ENCODE measurements at places on chromosomes 5 and 9.
A peak's percentile ranks its signal among the peaks of the same experiment; 100 is the strongest.

GRCh38 chr9:97568461-97569275 lies 64.5 kb downstream of the TSTD2 start:
- DNase-seq, result no peak

- no peak for DNase-seq
These were observed 109.5 kb downstream of the SNCAIP start for GRCh38 chr5:122421374-122422079.

DNA sequence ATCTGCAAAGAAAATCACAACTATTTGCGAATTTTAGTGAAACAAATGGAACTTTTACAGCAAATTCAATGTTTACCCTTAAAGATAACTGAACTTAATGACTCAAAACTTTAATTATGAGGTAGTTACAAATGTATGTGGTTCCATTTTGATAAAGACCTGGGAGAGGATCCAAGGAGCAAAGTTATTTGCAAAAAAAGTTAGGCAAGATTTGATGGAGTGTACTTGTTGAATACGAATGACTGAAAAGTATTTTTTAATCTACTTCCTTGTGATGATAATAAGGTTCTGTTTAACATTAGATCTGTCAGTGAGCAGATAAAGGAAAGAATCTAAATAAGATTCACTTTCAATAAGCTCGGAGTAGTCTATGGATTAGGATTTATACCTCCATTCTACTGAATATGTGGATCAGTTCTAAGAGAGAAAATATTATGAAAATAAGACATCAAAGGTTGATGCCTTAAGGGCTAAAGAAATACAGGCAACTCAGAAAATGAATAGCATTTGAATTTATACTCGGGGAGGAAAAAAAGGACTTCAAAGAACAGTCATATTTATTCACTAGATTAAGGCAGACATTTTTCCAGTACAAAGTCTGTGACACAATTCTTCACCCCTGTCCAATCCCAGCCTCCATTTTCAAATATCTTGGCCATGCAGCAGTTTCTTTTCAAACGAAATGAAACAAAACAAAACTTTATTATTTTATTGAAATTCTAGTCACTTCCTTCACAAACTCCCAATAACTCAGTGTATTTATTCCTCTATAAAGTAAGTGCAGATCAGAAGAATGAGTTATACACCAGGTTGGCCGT lies 199.8 kb downstream of the PDE4D start:
- DNase-seq, result no peak

DNA sequence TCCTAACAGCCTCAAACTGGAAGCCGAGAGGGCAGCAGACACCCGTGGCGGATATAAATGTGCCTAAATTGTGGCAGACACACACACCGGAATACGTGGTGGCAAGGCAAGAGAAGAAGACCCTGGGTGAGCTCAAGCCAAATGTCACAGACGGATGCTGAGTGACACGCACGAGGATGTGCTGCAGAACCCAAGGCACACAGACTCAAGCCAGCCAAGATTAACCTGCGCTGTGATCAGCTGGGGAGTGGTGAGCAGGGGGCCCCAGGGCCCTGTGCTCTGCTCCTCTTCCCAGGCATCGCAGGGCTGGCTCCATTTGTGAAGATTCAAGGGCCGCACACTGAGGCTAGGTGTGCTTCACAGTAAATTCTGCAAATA lies 16.4 kb downstream of the SEMA4D start:
- peak; percentile 50 for DNase-seq

DNA sequence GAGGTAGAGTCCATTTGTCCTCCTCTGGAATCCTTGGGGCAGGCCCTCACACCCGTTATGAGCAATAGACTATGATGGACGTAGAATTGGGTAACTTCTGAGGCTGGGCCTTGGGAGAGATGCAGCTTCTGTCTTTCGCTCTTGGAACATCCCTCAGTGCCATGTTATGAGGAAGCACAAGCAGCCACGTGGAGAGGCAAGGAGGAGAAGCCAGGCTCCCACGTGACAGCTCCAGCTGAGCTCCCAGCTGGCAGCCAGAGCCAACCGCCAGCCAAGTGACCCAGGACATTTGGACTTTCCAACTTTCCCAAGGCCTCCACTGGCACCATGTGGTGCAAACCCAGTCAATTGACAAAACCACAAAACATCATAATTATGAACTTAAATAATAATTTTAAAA lies 43.0 kb upstream of the BOD1 start:
- DNase-seq, result no peak

DNA sequence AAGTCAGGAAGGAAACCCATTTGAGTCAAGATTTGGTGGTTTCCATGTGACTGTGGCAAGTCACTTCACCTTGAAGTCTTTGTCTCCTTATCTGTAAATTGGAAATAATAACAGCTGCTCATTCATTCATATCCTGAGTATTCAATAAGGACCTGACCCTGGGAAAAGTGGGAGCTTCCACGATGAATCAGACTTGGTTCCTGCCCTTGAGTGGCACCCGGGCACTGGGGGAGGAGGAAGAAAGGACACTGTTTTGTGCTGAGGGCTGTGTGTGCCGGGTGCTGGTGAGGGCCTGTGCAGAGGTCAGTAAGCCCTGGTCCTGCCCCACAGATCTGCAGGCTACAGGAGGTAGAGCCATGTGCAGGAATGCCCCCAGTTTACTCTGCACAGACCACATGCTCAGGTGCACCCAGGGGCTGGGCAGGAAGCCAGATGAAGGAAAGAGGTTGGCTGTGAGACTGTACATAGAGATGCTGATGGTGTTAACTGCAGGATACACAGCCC lies 6.8 kb downstream of the NDST1 start:
- DNase-seq, result no peak

- DNase-seq, result no peak
These were observed 24.4 kb downstream of the CATSPER3 start for GRCh38 chr5:134992148-134992547.

DNA sequence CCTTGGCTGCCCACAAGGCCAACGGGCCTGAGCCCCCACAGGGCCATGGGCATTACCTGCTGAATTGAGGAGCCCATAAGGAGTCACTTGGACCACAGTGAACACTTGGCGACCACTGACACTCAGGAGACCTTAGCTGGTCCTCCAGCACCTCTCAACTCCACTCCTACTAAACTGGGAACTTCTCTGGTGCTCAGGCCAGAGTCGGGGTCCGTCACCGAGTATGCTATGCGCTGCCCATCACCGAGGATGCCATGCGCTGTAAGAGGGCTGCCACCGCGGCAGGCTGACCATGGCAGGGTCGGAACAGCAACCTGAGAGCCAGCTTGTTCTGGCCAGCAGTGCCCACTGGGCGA lies 600 bp upstream of the SQSTM1 start:
- DNase-seq, result no peak

DNA sequence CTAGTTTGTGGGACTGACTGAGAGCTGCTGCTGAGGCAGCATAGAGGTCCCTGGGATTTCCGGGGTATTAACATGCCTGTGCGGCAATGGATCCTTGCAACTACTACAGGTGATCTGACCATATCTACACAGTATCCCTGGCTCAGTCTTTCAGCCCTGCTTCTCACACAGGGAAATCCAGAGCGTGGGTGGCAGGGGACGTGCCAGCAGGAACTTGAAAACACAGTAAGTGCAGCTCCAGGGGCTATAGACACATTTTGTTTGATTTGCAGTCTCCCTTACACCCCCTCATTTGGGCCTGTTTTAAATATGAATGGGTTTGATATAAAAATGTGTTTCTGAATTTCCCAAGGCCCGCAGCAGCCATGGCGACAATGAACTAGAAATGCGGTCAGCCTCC lies 209.5 kb downstream of the DCP2 start:
- DNase-seq, result no peak

DNA sequence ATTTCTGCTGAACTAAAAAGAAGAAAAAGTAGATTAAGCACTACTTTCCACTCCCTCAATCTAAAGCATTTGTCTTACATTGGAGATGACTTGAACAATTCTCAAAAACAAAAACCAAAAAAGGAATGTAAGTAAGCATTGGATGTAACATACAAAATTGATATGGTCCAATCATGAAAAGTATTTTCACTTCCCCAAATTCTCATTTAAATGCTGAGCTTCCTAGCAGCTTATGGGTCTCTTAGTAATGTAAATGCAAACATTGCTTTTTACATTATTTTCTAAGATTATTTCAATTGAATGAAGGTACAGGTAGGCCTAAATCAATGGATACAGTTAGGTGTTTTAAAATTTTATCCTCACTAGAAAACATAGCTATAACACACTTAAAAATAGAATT lies 20.0 kb downstream of the ANKH start:
- DNase-seq, result no peak

DNA sequence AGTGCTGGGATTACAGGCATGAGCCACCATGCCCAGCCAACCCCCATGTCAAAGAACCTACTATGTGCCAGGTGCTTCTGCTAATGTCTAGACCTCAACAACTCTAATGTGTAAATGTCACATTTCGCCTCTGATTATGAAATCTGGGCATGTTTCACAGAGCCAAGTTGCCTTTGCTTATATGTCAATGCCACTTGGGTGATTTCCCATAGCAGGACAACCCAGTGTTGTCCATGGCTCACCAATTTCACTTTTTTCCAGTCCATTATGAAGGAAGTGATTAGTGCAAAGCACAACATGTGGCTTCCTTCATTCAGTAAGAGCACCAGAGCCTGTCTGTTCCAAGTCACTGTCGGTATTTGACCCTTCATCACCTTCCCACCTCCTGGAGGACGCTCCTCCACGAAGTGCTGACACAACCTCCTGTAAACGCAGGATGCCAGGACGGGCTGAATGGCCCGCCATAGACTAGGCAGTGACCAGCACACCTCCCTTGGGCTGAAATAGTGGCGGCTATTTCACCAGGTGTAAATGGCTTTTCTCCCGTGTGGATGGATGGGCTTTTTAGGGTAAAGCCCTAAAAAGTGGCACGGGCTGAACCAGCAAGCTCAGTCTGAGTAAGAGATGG lies 962 bp upstream of the PKN3 start:
- no peak for DNase-seq

DNA sequence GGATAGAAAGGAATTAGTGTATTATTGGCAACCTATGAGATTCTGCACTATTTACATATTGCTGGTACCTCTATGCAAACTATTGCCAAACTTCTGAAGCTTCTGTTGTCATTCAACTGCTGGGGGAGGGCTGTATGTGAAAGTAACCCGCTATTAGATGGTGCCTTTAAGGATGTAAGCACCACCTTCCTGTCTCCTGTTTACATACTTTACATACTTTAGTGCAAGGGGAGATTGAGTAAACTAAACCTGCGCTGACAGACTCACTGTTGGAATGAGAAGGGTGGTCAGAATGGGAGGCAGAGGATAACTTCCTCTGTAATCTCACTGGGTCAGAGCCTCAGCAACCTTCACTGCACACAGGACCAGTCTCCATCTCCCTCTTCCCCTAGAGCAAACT lies 123.8 kb downstream of the NR3C1 start:
- no peak for DNase-seq

GRCh38 chr9:119836036-119836435 lies 466.8 kb upstream of the BRINP1 start:
- DNase-seq, result no peak

DNA sequence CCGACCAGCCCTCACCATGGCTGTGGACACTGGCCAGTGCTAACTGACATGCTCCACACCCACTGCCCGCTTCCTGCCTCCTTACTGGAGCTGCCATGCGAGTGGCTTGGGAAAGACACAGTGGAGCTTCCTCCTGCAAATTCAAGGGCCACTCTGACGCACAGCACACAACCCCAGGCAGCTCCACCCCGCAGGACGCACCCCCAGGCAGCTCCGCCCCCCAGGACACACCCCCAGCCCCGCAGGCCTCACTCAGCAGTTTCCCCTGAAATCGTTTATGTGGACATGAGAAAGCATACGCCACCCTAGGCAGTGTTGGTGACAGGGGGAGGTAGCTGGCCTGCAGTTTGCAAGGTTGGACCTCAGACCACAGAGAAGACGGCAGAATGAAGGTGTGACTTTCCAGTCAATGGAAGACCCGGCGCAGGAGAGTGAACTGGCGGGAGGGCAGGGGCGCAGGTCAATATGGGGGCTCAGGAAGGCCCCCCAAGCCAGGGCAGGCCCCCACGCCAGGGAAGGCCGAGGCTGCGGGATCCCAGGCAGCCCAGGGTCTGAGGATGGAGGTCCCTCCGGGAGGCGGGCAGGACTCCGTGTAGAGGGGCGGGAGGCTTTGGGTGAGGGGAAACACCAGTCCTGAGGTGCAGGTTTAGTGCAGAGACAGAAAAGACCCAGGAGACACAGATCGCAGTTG lies 21.6 kb downstream of the LPCAT1 start:
- DNase-seq, result peak; percentile 32

DNA sequence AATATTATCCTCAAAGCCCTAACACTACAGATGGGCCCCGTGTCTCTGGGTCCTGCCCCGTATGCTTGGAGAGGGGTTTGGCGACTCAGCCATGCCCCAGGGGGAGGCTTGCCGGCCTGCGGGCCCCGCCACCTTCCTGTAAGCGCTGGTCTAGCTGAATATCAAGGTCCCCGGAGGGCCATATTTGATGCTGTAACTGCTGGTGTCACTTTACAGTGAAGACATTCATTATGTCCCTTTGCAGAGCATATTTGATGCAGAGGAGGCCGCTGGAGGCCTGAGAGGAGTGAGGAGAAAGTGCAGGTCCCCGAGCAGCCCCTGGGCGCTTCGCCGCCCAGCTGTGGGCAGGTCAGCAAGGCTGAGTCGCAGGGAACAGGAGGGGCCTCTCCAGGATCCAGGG lies 16.8 kb downstream of the IRX4 start:
- no peak for DNase-seq

GRCh38 chr9:81690251-81690851 lies 1.0 kb upstream of the TLE1 start:
- peak; percentile 4 for DNase-seq

- no peak for DNase-seq
These were observed 181.9 kb upstream of the SEMA6A start for GRCh38 chr5:116756531-116756930.

DNA sequence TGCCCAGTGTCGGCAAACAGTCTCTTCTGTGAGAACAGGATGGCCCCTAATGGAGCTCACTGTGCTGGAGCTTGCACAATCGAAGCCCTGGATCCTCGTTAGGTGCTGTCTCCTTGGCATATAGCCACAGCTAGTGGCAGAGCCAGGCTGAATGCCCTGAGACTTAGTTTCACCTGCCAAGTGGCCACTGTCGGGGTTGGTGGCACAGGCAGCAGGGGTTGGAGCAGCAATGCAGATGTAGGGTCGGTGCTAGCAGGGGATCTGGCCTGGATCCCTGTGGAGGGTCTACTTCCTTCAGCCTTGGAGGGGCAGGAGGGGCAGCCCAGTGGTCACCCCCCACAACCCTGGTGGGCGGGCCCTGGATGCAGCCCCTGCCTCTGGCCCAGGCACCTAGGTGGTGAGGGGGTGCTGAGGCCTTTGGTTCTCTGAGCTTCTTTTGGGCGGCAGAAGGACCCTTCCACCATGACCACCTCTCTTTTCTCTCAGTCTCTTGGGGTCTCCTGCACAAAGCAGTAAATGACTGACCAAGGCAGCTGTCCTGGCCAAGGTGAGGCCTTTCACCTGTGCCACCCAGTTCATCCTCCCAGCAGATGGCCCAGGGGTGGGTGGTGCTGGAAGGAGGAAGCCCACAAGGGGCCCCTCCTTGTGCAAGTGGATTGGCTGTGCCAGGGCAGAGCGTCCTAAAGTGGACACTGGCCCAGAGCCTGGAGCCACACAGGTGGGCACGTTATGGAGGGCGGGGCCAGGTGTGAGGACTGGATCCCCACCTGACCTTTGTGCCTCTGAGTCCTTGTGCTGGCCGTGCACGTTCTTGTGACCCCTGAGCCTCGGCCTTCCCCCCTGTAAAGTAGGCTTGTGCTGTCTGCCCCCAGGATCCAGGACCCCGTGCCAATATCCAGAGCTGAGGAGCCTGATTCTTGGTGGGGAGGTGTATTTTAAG lies 44.8 kb downstream of the PHF2 start:
- DNase-seq, result no peak

- no peak for DNase-seq
These were observed 137.4 kb upstream of the DMAC1 start for GRCh38 chr9:7936996-7937395.
